Occipital lobe (tissue), 3 donors: ENCODE measurements at places on chromosomes 4 and X. TPM values are rescaled to one million over a fixed set of nuclear protein-coding genes. Genes with fewer than 3 reads are reported as not detected.

MAGEA9 gene
- total RNA-seq: not detected

CTAG2 gene
- total RNA-seq: not detected

SPON2 gene
- total RNA-seq: 3.3 TPM

SSX1 gene
- not detected for total RNA-seq

CXCL1 gene
- 2.0 TPM for total RNA-seq

GAGE12E gene
- total RNA-seq: not detected

WDR45 gene
- 23.9 TPM for total RNA-seq

APLN gene
- 2.7 TPM for total RNA-seq

SPRY1 gene
- total RNA-seq: 12.9 TPM

FGFRL1 gene
- 2.3 TPM for total RNA-seq

HMGN5 gene
- 0.31 TPM for total RNA-seq

ADRA2C gene
- total RNA-seq: 2.2 TPM

GPR50 gene
- total RNA-seq: not detected

HGFAC gene
- total RNA-seq: 1.2 TPM

SLC25A6 gene
- 126 TPM for total RNA-seq

PPEF2 gene
- total RNA-seq: not detected

TXK gene
- 3.1 TPM for total RNA-seq

PRIMPOL gene
- total RNA-seq: 43.8 TPM

GRPEL1 gene
- total RNA-seq: 17.3 TPM

MAOA gene
- 11.9 TPM for total RNA-seq

SLC4A4 gene
- 15.6 TPM for total RNA-seq

TLR2 gene
- 1.6 TPM for total RNA-seq

CENPVL2 gene
- 1.7 TPM for total RNA-seq

CCDC120 gene
- total RNA-seq: 2.0 TPM

CENPE gene
- total RNA-seq: 5.0 TPM

DDIT4L gene
- total RNA-seq: 0.16 TPM

C4orf51 gene
- total RNA-seq: not detected

IL2RG gene
- total RNA-seq: not detected

PRDM5 gene
- 17.2 TPM for total RNA-seq

HPGDS gene
- 1.4 TPM for total RNA-seq

MAGEA12 gene
- total RNA-seq: not detected

PRR32 gene
- total RNA-seq: not detected

CSAG2 gene
- not detected for total RNA-seq

DGKQ gene
- 6.7 TPM for total RNA-seq

SRPX gene
- 2.5 TPM for total RNA-seq

RAB9B gene
- total RNA-seq: 36.3 TPM

RASSF6 gene
- 0.31 TPM for total RNA-seq

TRAM1L1 gene
- 37.1 TPM for total RNA-seq

CENPI gene
- total RNA-seq: 7.0 TPM

RAI2 gene
- 3.1 TPM for total RNA-seq
